Pulmonary artery endothelial cell (primary cell): ENCODE measurements at places on chromosomes 16 and 17.
A peak's percentile ranks its signal among the peaks of the same experiment; 100 is the strongest.

DNA sequence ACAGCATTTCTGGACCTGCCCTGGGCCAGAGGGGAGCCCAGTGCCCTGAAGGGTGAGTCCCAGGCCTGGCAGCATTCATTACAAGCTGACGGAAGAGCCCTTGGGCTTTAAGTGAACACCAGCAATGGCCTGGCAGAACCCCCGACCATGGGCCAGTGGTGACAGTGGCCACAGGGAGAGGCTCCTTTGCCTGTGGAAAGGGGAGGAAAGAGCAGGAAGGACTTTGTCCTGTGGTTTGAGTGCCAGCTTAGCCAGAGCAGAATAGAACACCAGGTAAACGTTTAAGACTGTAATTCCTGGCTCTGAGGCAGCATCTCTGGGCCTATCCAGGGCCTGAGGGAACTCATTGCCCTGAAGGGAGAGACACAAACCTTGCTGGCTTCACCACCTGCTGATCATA, 34.3 kb upstream of the ATP2C2 start:
- no peak for DNase-seq

DNA sequence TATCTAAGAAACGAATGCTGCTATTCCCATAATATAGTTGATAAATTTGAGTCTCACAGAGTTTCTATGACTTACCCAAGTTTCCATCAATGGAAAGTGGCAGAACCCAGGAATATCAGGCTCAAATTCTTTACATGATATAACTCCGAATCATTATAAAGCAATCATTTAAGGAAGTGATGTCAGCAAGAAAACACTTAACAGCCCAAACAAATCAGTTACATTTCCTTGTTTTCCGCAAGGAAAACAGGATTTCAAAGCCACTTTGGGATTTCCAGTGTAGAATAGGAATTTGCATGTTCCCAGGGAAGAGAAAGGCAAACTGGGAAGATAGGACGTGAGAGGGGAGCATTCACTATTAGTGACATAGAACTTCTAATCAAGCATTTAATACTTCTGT, 311.4 kb upstream of the GOT2 start:
- no peak for DNase-seq

- DNase-seq, result no peak
Observed at GRCh38 chr16:52925143-52925542, 127.6 kb downstream of the CHD9NB start.

GRCh38 chr17:81246679-81247338, 7.7 kb downstream of the NDUFAF8 start:
- DNase-seq, result no peak

DNA sequence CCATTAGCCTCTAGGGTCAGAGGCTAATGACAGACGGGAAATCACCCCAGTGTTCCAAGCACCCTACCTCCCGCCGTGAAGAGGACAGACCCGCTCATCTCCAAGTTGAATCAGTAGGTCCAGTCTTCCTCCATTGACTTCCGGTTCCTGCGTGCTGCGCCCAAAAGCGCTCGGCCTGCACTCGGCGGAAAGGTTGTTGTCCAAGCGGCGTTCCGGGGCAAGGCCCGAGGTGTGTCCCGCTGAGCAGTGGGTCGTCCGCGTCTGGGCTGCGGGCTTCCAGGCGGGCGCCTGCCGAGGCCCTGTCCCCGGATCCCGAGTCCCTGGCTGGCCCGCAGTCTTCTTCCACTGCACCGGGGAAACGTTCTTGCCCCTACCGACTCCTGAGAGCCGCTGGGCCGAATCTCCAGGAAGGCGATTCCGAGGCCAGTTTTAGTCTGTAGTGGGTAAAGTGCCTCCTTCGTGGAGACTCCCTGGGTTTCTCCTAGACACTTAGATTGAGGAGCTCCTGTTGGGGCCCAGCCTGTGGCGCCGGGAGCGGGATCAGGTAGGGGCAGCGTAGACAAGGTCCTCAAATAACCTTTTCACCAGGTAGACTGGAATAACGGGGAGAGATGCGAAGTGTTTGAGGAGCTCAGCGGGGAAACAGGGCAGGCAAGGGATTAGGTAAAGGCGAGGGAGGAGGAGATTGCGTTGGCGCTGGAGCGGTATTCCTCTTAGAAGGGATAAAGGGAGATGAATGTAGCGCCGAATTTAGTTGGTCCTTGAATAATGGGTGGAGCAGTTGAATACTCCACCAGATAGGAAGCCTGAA, at the start of gene TEFM:
TEFM (minus strand) TSS at position 138 of the 811 bp plus-strand sequence; CDS start at position 98, 40 bp downstream.
- DNase-seq, result peak; percentile 67

GRCh38 chr16:28882551-28883160, 4.4 kb downstream of the ATP2A1 start:
- no peak for DNase-seq

DNA sequence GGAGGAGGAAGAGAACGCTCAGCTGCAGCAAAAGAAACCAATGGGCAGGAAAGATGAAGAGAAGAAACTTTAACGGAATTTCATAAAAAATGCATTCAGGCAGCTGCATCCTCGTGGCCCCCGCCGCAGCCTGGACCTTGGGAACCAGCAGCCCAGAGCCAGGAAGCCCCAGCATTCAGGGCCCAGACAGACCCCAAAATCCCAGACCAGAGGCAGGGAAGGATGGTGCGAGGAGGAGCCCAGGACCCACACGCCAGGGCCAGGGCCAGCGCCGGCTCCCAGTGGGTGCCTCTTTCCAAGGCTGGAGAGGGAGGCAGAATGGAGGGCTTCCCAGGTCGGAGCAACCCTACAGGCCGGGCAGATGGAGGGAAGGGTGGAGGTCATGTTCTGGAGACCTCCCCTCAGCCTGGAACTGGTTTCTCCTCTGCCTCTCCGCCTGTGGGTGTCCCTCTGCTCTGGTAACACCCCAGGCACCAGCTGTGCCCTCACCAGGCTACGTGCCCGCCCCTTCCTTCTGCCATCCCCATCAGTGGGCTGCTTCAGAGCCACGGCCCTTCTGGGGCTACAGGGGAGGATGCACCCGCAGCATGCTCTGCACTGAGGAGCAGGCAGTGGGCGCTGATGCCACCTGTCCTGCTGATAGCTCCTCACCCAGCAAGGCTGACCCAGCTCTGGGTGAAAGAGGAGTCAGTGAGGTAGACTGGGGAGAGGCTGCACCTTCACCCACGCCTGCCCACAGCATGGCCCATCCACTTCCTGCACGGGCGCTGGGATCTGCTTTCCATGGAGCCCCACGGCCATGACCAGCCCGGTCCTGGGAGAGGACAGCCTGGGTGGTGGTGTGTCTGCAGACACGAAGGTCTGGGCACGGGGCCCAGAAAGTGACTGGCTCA, 1.2 kb upstream of the MIF4GD start:
- no peak for DNase-seq

GRCh38 chr17:49723423-49723822, 15.7 kb upstream of the SLC35B1 start:
- no peak for DNase-seq

GRCh38 chr17:74429604-74430384, 2.1 kb upstream of the GPRC5C start:
- no peak for DNase-seq
